ENCODE measurements at places on chromosomes 7 and 10. TPM values are rescaled to one million over a fixed set of nuclear protein-coding genes. Genes with fewer than 3 reads are reported as not detected.

DNA sequence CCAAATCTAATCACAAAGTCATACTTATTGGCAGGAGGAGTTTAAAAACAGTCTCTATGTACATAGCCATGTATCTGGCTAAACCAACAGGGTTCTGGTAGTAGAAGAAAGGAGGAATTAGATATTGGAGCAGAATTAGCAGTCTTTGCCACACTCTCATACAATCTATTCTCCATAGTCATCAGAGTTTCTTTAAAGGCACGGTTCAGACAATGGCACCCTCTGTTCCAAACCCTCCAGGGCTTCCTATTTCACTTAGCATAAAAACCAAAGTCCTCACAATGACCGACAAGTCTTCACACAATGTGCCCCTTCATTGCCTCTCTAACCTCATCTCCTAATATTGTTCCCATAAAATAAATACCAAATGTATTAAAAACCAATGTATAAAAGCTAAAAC lies 12.7 kb downstream of the ZNF438 start:
- DNase-seq, result no peak
- H3K4me1 ChIP-seq, result no peaks in the 10 kb centered on the region
- H3K27ac ChIP-seq, result peak overlapping the region; percentile 73
- H3K27me3 ChIP-seq, result no peaks in the 10 kb centered on the region

GRCh38 chr10:122490786-122491680 lies 29.7 kb downstream of the HTRA1 start:
- H3K36me3 ChIP-seq, result no peaks in the 10 kb centered on the region
- H3K27ac ChIP-seq, result peak overlapping the region; percentile 70
- no peaks in the 10 kb centered on the region for H3K27me3 ChIP-seq
- H3K4me3 ChIP-seq, result no peak overlapping the region
- peaks cover 56% of the 10 kb centered on the region for H3K4me1 ChIP-seq

DNA sequence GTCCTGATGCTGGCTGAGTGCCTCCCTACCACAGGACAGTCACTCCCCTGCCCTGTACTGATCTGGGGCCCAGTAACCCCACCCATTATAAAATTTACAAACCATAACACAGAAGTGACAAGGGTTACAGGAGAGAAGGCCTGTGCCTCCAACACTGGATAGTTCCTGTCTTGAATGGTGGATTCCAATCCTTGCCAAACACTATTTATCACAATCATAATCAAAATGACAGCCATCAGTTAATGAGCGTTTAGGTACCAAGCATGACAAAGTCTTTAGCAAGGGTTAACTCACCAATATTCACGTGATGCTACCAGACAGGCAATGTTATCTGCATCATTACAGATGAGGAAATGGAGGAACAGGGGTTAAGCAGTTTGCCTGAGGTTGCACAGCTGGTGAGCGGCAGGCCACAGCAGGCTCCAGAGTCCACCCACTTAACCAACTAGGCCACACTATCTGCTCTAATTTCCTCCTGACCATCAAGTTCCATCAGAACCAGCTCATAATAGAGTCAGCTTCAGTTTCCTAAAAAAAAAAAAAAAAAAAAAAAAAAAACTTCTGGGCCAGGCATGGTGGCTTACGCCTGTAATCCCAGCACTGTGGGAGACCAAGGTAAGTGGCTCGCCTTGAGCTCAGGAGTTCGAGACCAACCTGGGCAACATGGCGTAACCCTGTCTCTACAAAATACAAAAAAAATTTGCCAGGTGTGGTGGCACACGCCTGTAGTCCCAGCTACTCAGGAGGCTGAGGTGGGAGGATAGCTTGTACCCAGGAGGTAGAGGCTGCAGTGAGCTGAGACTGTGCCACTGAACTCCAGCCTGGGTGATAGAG lies 14.2 kb downstream of the PDLIM1 start:
- peak overlapping the region; percentile 87 for H3K27ac ChIP-seq
- H3K36me3 ChIP-seq, result peaks cover under 1% of the 10 kb centered on the region
- no peak for DNase-seq
- H3K27me3 ChIP-seq, result no peaks in the 10 kb centered on the region
- H3K4me3 ChIP-seq, result no peak overlapping the region

Gene TEX47
- total RNA-seq, result not detected

Gene PPP1R17
- not detected for total RNA-seq

GRCh38 chr10:131533846-131534526 lies 222.5 kb upstream of the TCERG1L start:
- no peaks in the 10 kb centered on the region for H3K4me1 ChIP-seq
- no peaks in the 10 kb centered on the region for H3K27me3 ChIP-seq
- no peak overlapping the region for H3K4me3 ChIP-seq
- no peak overlapping the region for H3K27ac ChIP-seq
- H3K36me3 ChIP-seq, result no peaks in the 10 kb centered on the region

Gene CHCHD1
- total RNA-seq, result 24.5 TPM

Gene HNRNPH3
- 12.6 TPM for total RNA-seq

Gene CLDN4
- 0.21 TPM for total RNA-seq

DNA sequence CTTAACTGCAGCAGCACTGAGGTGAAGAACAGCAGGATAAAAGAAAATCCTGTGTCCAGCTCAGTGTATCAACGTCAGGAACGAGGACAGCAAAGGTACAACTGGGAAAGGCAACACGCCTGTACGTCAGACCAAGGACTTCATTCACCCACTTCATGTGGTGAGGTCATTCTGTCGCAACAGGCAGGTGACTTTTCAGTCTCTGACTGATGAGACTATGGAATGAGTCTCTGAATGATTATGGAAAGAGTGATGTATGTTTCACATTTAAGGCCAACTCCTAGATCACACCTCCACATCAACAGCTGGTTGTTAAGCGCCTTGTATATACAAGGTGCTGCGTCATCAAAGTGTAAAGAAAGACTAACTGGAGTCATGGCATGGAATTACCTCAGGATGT lies 297.6 kb upstream of the SP8 start:
- no peak overlapping the region for H3K27ac ChIP-seq
- no peak for DNase-seq
- H3K27me3 ChIP-seq, result no peaks in the 10 kb centered on the region
- H3K4me1 ChIP-seq, result no peaks in the 10 kb centered on the region

GRCh38 chr10:32057036-32057372 lies 779 bp upstream of the KIF5B start:
- DNase-seq, result no peak
- peak overlapping the region; percentile 98 for H3K4me3 ChIP-seq
- H3K4me1 ChIP-seq, result no peaks in the 10 kb centered on the region
- H3K36me3 ChIP-seq, result no peaks in the 10 kb centered on the region
- H3K27ac ChIP-seq, result peak overlapping the region; percentile 100

Gene EBLN1
- not detected for total RNA-seq

Gene GFRA1
- 7.0 TPM for total RNA-seq

- H3K4me1 ChIP-seq, result no peaks in the 10 kb centered on the region
- DNase-seq, result no peak
- H3K27me3 ChIP-seq, result no peaks in the 10 kb centered on the region
- H3K4me3 ChIP-seq, result no peak overlapping the region
- H3K27ac ChIP-seq, result no peak overlapping the region
- H3K36me3 ChIP-seq, result peaks cover 56% of the 10 kb centered on the region
Measured at GRCh38 chr7:99000904-99001465, 122.7 kb downstream of the TRRAP start.

GRCh38 chr7:50475340-50475739 lies 25.2 kb upstream of the FIGNL1 start:
- no peak overlapping the region for H3K4me3 ChIP-seq
- no peaks in the 10 kb centered on the region for H3K27me3 ChIP-seq
- H3K27ac ChIP-seq, result no peak overlapping the region
- no peak for DNase-seq
- no peaks in the 10 kb centered on the region for H3K36me3 ChIP-seq

GRCh38 chr7:776992-777727 lies 50.1 kb upstream of the PRKAR1B start:
- DNase-seq, result no peak
- H3K4me1 ChIP-seq, result peaks cover 1% of the 10 kb centered on the region
- no peaks in the 10 kb centered on the region for H3K27me3 ChIP-seq
- H3K4me3 ChIP-seq, result no peak overlapping the region
- peaks cover 4% of the 10 kb centered on the region for H3K36me3 ChIP-seq
- no peak overlapping the region for H3K27ac ChIP-seq

DNA sequence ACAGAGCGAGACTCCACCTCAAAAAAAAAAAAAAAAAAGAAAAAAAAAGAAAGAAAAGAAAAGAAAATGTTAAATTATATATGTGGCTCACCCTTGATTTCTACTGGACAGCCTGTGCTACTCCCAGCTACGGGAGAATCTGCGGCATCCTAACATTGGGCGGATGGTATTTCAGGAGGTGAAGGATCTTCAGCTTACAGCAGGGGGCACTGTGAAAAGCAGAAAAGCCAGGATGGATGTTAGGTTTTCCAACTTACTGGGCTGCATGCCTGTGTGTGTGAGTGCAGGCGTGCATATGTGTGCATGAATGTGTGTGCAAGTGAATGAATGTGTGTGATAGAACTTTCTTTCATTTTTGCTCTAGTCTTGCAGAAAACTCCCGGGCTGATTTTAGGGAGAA lies 1066.5 kb downstream of the TYW1 start:
- H3K4me3 ChIP-seq, result no peak overlapping the region
- DNase-seq, result no peak
- no peak overlapping the region for H3K27ac ChIP-seq

- H3K27ac ChIP-seq, result no peak overlapping the region
- H3K27me3 ChIP-seq, result no peaks in the 10 kb centered on the region
- no peaks in the 10 kb centered on the region for H3K36me3 ChIP-seq
- no peak overlapping the region for H3K4me3 ChIP-seq
- H3K4me1 ChIP-seq, result no peaks in the 10 kb centered on the region
- DNase-seq, result no peak
Measured at GRCh38 chr7:111711426-111712065, 149.3 kb upstream of the IMMP2L start.

Gene PHKG1
- 1.1 TPM for total RNA-seq

DNA sequence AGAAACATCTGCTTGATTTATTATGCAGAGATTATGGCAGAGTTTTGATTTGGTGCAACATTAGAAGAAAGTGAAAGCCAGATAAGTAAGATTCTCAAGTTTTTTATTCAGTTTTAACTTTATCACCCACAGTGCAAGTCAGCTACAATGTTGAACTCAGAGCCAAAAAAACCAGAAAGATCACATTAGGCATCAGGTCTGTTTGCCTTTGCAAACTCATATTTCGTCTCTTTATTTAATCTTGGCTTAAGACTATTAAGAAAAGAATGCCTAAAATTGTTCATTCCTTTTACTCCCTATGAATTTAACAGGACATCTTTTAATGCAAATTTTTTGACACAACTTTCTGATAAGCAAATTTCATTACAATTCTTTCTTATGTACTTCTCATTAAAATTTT lies 76.0 kb upstream of the TMEM26 start:
- H3K27me3 ChIP-seq, result no peaks in the 10 kb centered on the region
- no peak overlapping the region for H3K4me3 ChIP-seq
- H3K36me3 ChIP-seq, result no peaks in the 10 kb centered on the region
- no peak overlapping the region for H3K27ac ChIP-seq

- H3K4me3 ChIP-seq, result no peak overlapping the region
- H3K27ac ChIP-seq, result peak overlapping the region; percentile 61
- no peaks in the 10 kb centered on the region for H3K36me3 ChIP-seq
- H3K27me3 ChIP-seq, result no peaks in the 10 kb centered on the region
- H3K4me1 ChIP-seq, result peaks cover 20% of the 10 kb centered on the region
Measured at GRCh38 chr10:3538291-3538655, 246.7 kb downstream of the KLF6 start.

DNA sequence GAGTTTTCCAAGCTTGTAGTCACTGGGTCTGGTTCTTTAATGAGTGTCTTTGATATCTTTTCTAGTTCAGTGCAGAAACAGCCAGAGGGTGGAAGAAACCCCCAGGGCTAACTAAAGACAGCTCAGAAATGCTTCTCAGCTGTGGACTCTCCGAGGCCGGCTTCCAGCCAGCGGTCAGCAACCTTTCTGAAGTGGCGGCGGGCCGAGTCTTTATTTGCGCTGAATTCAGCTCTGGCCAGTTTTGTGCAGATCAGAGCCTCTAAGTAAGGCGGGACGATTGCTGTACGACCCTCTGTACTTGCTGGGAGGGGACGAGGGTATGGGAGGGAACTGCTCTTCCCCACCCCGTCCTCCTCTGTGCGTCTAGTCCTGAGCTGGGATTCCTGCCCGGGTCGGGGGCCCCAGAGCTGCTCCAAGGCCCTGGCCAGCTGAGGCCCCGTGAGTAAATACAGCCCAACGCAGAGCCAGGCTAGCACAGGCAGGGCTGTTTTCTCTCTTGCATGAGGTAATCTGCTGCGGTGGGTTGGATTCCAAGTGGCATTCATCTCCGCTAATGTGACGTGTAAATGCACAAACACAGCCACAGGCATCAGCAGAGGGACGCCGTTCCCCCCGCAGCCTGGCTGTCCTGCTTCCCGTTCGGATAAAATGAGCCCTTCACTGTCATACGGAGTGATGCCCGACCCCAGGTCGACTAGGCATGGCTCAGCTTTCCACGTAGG lies 159.8 kb downstream of the PIP4K2A start:
- H3K4me1 ChIP-seq, result no peaks in the 10 kb centered on the region
- peaks cover 6% of the 10 kb centered on the region for H3K36me3 ChIP-seq
- DNase-seq, result peak; percentile 31
- H3K27me3 ChIP-seq, result no peaks in the 10 kb centered on the region
- peak overlapping the region; percentile 62 for H3K27ac ChIP-seq

Gene COBL
- 0.11 TPM for total RNA-seq

Gene TUBAL3
- not detected for total RNA-seq

Gene PAPOLB
- not detected for total RNA-seq

- H3K27me3 ChIP-seq, result no peaks in the 10 kb centered on the region
- DNase-seq, result no peak
- no peak overlapping the region for H3K4me3 ChIP-seq
- no peak overlapping the region for H3K27ac ChIP-seq
- H3K36me3 ChIP-seq, result no peaks in the 10 kb centered on the region
Measured at GRCh38 chr7:122064971-122065370, 79.1 kb downstream of the AASS start.

Gene ZNF425
- total RNA-seq, result not detected

Gene TRIM50
- total RNA-seq, result not detected

GRCh38 chr7:2465928-2466327 lies 10.3 kb downstream of the GRIFIN start:
- no peak overlapping the region for H3K4me3 ChIP-seq
- no peaks in the 10 kb centered on the region for H3K4me1 ChIP-seq
- no peaks in the 10 kb centered on the region for H3K36me3 ChIP-seq
- DNase-seq, result no peak

GRCh38 chr7:587767-588166 lies 68.1 kb upstream of the PDGFA start:
- H3K4me3 ChIP-seq, result no peak overlapping the region
- no peaks in the 10 kb centered on the region for H3K36me3 ChIP-seq
- H3K27ac ChIP-seq, result peak overlapping the region; percentile 78
- peaks cover 41% of the 10 kb centered on the region for H3K4me1 ChIP-seq
- peak; percentile 91 for DNase-seq

DNA sequence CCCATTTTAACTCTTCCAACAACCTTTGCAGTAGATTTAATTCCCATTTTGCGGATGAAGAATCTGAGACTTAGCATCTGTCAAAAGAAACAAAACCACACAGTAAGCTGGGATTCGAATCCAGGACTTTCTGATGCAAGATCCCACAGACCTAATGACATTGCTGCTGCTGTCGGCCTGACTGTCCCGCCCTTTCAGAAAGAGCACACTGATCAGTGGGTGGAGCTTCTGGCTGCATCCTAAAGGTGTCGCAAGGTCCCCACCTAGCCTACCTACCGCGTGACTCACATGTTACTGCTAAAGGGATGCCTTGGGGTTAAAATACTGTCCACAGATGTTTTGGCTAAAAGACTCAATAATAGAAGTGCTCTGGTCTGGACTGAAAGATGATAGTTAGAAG lies 134.7 kb downstream of the EMX2 start:
- H3K4me3 ChIP-seq, result no peak overlapping the region
- no peaks in the 10 kb centered on the region for H3K4me1 ChIP-seq
- H3K27ac ChIP-seq, result no peak overlapping the region
- no peaks in the 10 kb centered on the region for H3K36me3 ChIP-seq

All from ascending aorta (tissue), 2 donors.